ENCODE measurements at places on chromosomes 7 and 10.
A peak's percentile ranks its signal among the peaks of the same experiment; 100 is the strongest.

- DNase-seq: no peak
Observed at GRCh38 chr7:12637819-12638592, 49.4 kb upstream of the ARL4A start.

GRCh38 chr10:114027951-114028350, 15.7 kb upstream of the ADRB1 start:
- DNase-seq: no peak

- no peak for DNase-seq
Observed at GRCh38 chr10:117596706-117597105, 54.2 kb downstream of the EMX2 start.

- DNase-seq: no peak
Observed at GRCh38 chr7:12091231-12091630, 119.9 kb upstream of the TMEM106B start.

DNA sequence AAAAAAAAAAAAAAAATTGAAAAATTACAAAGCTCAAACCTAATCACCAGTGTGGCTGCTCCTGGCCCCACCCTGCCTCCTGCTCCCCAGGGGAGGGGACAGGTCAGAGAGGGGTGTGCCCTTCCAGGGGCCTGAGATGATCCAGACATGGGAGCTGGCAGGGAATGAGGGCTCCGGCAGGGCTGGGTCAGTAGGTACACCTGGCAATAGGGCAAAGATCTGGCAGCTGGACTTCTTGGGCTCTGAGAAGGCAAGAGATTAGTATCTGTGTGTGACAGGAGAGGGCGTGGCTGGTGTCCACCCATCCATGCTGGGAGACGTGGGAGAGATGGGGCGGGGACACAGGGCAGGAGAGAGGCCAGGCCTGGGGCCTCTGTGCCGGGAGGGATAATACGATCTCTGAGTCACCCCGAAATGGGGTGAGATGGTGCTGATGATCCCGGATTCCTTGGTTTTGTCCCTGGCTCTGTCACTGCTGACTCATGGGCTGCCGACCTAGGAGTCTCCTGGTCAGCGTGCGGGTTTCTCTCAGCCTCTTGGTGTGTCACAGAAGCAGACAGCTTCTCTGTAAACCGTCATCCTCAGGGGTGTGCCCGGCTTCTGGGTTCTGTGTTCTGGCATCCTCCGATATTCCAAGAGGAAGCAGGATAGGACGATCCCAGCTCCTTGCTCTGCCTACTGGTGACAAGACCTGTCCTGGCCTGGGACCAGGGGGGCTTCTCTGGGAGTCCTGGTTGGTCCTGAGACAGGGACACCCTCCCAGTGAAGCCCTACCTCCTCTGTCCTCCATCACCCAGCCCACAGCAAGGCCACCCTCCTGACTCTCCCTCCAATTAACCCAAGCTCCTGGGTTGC, 8.2 kb upstream of the CLDN4 start:
- DNase-seq: peak; percentile 80

Measured in aorta (tissue), 5 donors.